Placental pericyte (primary cell): ENCODE measurements at places on chromosomes 13 and 19. TPM values are rescaled to one million over a fixed set of nuclear protein-coding genes. Genes with fewer than 3 reads are reported as not detected.

PLA2G4C gene
- total RNA-seq, result 6.7 and 45.3 TPM in 2 replicates

NALCN gene
- 5.5 and 8.2 TPM in 2 replicates for total RNA-seq

GPR12 gene
- total RNA-seq, result not detected in 2 replicates

SH2D3A gene
- 0.29 TPM in 1 of 2 replicates, not detected in the other for total RNA-seq

SCGB2B2 gene
- total RNA-seq, result under 0.01 and 0.22 TPM in 2 replicates

ERICH4 gene
- total RNA-seq, result not detected in 2 replicates
